GDM1 (cell line): ENCODE measurements at places on chromosomes 11 and 22.

- no peak for DNase-seq
These were observed 44.2 kb downstream of the MRE11 start for GRCh38 chr11:94449437-94449836.

GRCh38 chr22:17785185-17786184 lies 11.2 kb upstream of the BID start:
- DNase-seq = peak; percentile 39

DNA sequence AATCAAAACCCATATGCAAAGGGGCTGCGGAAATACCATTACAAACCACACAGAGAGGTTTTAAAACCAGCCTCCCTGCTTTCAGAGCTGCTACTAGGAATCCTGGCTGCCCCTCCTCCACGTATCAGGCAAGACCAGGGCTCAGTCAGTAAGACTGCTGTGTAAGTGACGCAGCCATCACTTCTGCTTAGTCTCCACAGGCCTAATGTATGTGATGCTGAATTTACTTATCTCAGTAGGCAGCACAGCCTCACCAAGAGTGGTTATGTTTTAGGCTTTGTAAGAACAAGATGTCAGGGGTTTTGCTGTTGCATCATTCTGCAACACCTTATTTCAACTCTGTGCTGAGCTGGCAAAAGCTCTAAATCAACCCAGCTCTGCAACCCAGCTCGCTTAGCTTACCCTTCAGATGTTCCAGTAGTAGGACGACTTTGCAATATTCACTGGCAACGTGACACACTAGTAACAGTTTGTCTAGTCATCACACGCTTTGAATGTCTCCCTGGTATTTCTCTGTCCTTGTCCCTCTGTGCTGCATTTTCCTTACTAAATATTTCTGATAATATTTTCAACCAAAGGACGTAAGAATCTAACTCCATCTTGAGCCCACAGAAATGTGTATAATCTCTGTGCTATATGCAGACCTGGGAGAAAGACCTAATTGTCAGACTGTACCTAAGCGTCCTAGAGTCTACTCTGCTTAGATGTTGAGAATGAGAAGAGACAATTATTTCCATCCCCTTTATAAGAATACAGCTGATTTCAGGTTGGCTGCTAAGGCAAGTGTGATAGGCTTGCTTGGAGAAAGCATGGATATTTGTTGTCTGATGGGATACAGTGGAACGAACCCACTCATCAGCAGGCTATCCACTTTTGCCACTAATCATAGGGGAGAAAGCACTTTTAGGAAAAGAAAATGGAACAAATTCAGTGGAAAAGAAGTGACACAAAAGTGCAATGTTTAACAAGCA lies 72.2 kb downstream of the LARGE2 start:
- DNase-seq = no peak

DNA sequence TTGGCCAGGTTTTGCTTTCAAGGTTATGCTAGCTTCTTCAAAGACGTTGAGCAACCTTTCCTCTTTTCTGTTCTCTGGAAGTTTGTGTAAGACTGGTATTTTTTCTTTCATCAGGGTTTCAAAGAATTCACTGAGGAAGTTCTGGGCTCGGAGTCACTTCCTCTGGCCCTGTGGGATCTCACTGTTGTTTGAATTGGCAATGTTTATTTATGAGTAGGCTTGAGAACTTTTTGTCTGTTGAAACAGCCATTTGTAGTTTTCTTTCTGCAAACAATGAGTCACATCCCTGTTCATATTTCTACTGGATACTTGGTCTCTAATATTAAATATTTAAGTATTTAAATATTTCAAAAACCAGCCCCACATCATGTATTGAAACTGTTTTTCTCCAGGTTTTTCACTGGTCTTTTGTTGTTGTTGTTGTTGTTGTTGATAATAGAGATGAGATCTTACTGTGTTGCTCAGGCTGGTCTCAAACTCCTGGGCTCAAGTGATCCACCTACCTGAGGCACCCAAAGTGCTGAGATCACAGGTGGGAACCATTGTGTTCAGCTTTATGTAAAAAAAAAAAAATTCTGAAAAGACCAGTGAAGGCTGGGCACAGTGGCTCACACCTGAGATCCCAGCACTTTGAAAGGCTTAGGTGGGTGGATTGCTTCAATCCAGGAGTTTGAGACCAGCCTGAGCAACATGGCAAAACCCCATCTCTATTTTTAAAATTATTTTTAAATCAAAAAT lies 26.9 kb downstream of the SUSD2 start:
- DNase-seq = peak; percentile 31

- DNase-seq = no peak
These were observed 1.8 kb downstream of the KCNK7 start for GRCh38 chr11:65593518-65594414.

- DNase-seq = no peak
These were observed 53.2 kb downstream of the FAM76B start for GRCh38 chr11:95736355-95736754.

DNA sequence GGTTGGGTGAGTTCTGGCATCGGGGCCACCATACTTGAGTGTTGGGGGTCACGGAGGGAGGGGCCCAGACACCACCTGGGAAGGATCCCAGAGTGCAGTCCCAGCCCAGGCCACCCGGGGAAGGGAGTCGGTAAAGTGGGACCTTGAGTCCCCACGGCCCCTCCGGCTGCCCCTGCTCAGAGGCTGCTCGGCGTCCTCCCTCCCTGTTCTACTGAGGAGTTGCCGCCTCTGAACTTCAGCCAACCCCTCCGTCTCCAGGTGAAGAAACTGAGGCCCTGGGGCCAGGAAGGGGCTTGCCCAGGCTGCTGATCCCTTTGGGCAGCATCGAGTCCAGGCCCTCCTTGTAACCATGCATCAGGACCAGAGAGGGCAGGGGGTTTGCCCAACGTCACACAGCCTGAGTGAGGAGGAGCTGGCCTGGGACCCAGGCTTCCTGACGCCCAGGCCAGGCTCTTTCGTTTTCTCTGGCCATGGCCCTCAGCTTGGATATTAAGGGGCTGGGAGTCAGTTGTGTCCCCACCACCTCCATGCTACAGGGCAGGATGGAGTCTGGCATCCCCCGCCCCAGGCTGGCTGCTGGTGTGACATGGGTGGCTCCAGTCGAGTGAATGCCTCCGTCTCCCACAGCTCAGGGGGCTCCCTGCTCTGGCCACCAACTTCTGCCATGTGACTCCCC lies 1.3 kb downstream of the PARVG start:
- DNase-seq = no peak

- DNase-seq = no peak
These were observed 76.4 kb upstream of the MYOD1 start for GRCh38 chr11:17642980-17643379.

- DNase-seq = no peak
These were observed 1.1 kb upstream of the IFITM10 start for GRCh38 chr11:1751531-1751921.

DNA sequence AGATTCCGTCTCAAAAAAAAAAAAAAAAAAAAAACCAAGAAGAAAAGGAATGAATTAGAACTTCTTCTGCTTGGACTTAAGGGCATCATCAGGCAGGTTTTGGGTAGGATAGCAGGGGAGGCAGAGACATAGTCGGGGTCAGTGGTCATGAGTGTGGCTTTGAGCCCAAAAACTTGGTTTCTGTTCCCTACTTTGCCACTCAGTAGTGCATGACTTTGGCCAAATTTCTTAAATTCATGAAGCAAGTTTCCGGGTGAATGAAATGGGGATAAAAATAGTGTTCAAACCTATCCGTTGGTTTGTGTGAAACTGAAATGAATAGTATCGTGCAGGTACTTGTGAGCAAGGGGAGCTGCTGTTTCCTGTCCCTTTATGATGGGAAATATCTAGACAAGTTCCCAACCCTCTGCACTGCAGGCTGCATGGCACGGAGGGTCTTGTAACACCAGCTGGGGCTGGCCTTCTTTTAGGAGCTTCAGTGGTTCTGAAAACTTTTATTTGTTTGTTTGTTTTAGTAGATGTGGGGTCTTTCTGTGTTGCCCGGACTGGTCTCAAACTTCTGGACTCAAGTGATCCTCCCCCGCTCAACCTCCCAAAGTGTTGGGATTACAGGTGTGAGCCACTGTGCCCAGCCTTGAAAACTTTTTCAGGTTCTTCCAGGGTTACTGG lies 18.4 kb downstream of the NEAT1 start:
- no peak for DNase-seq

DNA sequence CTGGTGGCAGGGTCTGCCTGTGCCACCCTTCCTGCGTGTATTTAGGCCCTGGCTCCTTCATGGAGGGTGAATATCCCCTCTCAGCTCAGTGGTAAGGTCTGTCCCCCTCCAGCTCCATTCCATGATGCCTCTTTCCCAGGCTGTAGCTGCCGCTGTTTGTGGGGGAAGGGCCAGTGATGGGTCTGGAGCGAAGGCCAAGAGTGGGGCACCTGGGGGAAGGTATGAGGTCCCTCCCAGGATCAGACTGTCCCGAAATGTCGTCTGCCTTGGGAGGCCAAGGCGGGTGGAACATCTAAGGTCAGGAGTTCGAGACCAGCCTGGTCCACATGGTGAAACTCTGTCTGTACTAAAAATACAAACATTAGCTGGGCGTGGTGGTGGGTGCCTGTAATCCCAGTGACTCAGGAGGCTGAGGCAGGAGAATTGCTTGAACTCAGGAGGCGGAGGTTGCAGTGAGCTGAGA lies 1.1 kb downstream of the CD151 start:
- DNase-seq = no peak

DNA sequence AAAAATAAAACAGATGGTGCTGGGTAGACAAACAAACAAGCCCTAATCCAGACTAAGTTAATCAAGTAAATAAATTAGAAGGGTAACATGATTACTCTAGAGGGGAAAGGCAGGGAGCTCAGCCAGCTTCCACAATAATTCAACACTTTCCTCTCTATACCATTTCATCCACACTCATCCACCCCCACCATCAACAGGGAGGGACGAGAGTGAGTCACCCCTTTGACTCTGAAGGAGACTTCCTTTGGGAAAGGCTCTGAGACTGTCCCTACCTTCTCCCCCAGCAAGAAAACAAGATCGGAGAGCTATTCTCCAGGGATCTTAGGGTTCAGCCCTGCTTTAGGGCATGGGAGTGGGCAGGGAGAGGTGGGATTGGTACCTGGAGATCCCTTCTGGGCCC lies 33.1 kb downstream of the TRIM66 start:
- DNase-seq = no peak

DNA sequence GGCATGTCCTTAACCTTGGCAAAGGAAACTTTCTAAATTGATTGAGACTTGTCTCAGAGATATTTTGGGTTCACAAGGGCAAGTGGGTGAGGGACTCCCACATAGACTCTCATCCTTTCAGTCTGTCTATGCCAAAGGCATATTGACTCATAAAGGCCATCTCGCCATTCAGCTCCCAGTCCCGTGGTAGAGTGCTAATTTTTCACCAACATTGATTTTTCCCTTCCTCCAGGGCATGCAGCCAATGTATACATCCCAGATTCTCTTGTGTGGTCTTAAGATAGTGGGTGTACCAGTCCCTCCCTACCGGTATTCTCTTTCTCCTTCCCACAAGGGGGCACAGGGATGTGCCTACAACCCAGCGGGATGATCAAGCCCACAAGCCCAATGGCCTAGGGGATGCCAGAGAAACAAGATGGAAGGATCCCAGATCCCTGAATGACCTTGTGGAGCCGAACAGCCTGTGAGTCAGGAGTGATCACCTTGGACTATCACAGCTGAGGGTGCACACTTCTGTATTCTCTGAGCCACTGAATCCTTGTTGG lies 7.9 kb downstream of the C11orf96 start:
- no peak for DNase-seq

DNA sequence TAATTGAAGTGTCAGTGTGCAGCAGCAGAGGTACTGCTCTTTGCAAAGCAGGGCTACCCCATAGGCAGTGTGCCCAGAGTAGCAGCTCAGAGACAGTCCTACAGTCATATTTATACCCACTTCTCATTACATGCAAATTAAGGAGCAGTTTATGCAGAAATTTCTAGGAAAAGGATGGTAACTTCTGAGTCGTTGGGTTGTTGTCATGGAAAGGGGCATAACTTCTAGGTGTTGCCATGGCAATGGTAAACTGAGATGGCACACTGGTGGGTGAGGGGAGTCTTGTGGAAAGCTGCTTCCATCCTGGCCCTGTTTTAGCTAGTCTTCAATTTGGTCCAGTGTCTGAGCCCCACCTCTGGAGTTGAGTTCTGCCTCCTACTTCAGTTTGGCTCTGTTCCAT lies 77.4 kb downstream of the MN1 start:
- no peak for DNase-seq
